M059J (cell line): ENCODE measurements at places on chromosomes 2 and 18.

GRCh38 chr2:122191331-122191730, 435.9 kb downstream of the TSN start:
- DNase-seq, result peak; percentile 15

DNA sequence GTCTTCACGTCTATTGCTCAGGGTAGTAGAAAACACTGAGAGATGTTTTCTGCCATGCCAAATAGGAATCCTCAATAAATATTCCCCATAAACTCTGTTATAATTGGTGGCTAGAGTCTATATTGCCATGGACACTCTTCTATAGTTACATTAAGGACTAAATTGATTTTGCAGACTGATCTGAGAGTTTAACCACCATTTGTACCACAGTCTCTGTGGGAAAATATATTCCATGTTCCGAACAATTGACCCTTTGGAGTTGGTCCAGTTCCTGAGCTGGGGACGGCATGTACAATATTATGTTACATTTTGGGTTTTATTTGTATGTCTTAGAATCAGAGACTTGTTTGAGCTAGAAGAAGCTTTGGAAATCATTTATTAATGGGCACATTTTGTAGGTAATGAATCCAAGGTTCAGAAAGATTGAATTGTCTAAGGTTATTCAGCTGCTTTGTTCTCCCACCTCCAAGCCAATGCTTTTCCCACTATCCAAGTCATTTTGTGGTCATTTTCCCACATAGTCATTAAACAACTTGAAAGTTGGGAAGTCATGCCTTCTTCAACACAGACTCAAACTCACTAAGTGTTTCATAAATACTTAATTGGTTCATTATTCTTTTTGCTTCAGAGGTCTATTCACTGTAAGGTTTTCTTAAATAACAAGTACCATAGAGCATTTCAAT, 5.1 kb upstream of the PPP1CB start:
- no peak for DNase-seq

GRCh38 chr2:26185304-26185928, 12.5 kb downstream of the GAREM2 start:
- DNase-seq, result no peak

- no peak for DNase-seq
These were observed 175.4 kb upstream of the NETO1 start for GRCh38 chr18:73043211-73043610.

DNA sequence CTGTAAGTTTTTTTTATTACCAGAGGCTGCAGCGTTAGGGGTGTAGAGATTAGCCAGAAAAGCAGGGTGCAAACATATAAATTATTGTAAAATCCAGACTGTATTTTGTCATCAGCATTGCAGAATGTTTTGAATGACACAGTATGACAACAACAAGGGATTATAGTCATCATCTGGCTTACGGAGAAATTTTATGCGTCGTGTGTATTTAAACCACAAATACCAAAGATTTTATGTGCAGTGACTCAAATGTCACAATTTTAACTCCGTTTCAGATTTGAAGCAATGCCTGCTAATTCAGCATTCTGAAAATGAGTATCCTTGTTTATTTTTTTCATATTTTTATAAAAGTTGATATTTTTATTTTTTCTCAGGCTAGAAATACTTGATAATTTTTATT, 19.4 kb upstream of the TMX3 start:
- DNase-seq, result peak; percentile 76

DNA sequence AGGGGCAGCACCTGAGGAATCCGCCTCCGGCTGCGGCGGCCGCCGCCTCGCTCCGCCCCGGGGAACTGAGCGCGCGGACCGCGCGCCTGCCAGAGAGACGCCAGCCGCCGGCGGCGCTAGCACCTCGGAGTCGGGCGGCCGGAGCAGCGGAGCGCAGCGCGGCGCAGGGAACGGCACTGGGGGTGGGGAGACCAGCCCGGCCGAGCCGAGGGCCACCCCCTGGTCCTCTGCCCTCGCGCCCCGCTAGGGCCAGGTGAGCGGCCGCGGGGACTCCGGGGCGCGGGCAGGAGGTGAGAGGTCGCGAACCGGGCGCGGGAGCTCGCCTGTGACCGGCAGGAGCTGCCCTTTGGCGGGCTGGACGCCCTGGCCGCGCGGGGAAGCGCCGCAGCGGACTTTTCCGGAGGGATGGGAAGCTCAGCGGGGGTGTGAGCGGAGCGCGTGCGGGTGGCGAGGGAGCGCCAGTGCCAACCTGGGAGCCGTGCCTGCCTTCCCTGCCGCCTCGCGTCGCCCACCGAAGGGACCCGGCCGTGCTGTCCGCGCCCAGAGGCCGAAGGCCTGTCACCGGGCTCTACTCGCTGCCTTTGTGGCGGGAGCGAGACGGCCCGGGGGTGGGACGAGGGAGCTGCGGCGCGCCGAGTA, at the start of gene GREB1L:
GREB1L (plus strand) TSS at position 92 of the 639 bp plus-strand sequence. CDS start 141,287 bp downstream, outside the sequence.
- peak; percentile 68 for DNase-seq

GRCh38 chr2:134470561-134471168, 216.8 kb downstream of the MGAT5 start:
- no peak for DNase-seq

GRCh38 chr2:138112536-138112935, 148.3 kb downstream of the HNMT start:
- DNase-seq, result peak; percentile 40

DNA sequence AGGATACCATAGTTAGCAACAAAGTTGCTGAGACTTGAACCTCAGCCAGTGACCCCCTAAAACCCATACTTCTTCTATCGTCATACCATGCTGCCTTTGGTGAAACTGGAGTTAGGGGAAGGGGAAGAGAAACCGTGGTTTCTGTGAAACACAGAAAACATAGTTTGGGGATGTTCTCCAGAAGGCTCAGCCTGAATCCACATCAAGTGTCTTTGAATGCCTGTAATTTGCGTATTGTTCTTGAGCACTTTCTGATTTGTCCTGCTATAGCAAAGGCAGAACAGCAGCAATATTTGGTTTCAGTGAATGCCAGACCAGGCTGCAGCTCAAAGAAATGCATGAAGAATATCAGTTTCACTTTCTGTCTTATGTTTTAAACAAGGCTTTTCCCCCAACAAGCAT, 258.7 kb downstream of the TTC32 start:
- DNase-seq, result peak; percentile 4

DNA sequence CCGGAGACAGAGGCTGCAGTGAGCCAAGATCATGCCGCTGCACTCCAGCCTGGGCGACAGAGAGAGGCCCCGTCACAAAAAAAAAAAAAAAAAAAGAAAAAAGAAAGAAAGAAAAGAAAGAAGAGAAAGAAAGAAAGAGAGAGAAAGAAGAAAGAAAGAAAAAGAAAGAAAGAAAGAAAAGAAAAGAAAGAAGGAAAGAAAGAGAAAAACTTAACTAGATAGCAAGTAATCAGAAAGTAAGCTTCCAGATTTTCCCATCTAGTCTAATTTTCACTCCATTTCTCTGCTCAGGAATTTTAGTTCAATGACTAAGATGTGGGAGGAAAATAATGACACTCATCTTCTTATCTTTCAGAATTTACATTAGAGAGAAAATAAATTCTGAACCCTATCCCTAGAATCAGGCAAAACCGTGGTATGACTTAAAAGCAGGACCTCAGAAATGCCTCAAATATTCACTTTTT, 2.4 kb downstream of the GFPT1 start:
- DNase-seq, result no peak

- DNase-seq, result peak; percentile 74
These were observed 26.9 kb downstream of the LOXHD1 start for GRCh38 chr18:46630160-46630559.
